Upper lobe of left lung (tissue), 6 donors: ENCODE measurements at places on chromosomes 1 and 21.

GRCh38 chr1:19411612-19412011 lies 73.7 kb downstream of the CAPZB start:
- DNase-seq, result no peak
- no peaks in the 10 kb centered on the region for H3K36me3 ChIP-seq

GRCh38 chr1:101846820-101847219 lies 149.9 kb downstream of the OLFM3 start:
- H3K27ac ChIP-seq, result no peak overlapping the region
- no peaks in the 10 kb centered on the region for H3K4me1 ChIP-seq
- H3K4me3 ChIP-seq, result no peak overlapping the region

DNA sequence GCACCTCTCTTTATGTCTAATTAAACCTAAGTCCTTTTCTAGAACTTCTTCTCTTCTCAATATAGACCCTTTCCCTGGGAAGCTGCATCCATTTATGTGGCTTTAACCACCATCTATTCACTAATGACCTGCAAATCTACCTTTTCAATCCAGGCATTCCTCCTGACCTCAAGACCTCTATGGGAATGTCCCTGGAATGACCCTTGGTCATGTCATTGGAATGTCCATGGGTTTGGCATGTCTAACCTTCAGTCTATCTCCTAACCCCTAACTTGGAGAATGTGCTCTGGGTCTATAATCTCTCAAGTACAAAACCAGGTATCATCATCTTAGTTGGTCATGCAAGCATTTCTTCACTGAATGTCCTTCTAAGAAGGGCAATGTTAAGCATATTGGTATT lies 196.1 kb downstream of the KCNH1 start:
- no peaks in the 10 kb centered on the region for H3K4me1 ChIP-seq
- H3K4me3 ChIP-seq, result no peak overlapping the region
- H3K27me3 ChIP-seq, result no peaks in the 10 kb centered on the region
- no peaks in the 10 kb centered on the region for H3K36me3 ChIP-seq
- no peak for DNase-seq

DNA sequence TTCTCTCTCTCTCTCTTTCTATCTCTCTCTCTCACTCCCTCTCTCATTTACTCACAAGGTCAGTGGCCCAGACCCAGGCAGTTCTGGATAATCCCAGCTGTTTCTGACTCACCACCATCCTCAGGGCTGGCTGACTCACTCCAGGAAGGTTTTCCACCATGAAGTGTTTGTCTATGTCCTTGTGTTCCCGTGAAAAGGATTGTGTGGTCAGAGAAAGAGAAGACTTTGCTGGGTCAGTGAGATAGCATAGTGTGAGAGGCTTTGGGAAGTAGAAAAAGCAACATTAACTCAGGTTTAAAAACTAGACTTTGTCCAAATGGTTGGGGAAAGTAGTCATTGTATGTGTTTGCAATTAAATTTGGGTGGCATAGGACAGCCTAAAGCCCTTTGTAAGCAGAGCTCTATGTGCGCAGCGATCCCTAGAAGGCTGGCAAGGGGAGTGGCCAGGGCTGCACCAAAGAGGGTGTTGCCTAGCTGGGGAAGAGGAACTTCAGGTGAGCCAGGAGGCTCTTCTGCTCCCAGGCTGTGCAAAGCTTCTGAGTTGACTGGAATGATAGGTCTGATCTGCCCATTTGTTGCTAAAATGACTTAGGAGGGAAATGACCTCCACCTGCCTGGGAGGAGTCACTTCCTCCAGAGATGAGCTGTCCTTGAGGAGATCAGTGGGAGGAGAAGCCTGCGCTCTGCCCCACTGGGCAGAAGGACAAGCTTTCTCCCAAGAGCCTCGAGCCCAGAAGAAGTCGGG lies 4.9 kb upstream of the CAPN2 start:
- H3K4me1 ChIP-seq, result peaks cover 38% of the 10 kb centered on the region
- no peak for DNase-seq
- peak overlapping the region; percentile 79 for H3K27ac ChIP-seq

DNA sequence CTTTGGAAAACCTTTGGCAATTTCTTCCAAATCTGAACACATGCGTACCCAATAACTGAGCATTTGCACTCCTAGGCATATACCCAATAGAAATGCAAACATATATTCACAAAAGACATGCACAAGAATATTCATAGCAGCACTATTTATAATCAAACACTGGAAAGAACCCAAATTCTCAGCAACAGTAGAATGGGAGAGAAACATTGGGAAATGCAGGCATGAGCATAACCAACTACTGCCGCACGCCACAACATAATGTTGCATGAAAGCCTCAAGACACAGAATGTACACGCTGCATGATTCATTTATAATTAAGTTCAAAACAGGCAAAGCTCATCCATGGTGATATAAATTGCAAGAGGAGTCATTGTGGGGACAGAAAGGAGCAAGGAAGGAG lies 69.5 kb upstream of the FBXO28 start:
- no peaks in the 10 kb centered on the region for H3K36me3 ChIP-seq
- H3K4me3 ChIP-seq, result no peak overlapping the region
- no peaks in the 10 kb centered on the region for H3K4me1 ChIP-seq
- no peak for DNase-seq
- no peak overlapping the region for H3K27ac ChIP-seq
- H3K27me3 ChIP-seq, result no peaks in the 10 kb centered on the region

- no peaks in the 10 kb centered on the region for H3K36me3 ChIP-seq
- DNase-seq, result no peak
- H3K27me3 ChIP-seq, result no peaks in the 10 kb centered on the region
- H3K27ac ChIP-seq, result no peak overlapping the region
- H3K4me3 ChIP-seq, result no peak overlapping the region
Observed at GRCh38 chr1:226203655-226204054, 17.1 kb upstream of the ACBD3 start.
